ENCODE measurements at places on chromosomes 5 and 9. TPM values are rescaled to one million over a fixed set of nuclear protein-coding genes. Genes with fewer than 3 reads are reported as not detected.

TBCA gene
- 73.8 TPM for total RNA-seq

CYFIP2 gene
- total RNA-seq = 14.9 TPM

DNA sequence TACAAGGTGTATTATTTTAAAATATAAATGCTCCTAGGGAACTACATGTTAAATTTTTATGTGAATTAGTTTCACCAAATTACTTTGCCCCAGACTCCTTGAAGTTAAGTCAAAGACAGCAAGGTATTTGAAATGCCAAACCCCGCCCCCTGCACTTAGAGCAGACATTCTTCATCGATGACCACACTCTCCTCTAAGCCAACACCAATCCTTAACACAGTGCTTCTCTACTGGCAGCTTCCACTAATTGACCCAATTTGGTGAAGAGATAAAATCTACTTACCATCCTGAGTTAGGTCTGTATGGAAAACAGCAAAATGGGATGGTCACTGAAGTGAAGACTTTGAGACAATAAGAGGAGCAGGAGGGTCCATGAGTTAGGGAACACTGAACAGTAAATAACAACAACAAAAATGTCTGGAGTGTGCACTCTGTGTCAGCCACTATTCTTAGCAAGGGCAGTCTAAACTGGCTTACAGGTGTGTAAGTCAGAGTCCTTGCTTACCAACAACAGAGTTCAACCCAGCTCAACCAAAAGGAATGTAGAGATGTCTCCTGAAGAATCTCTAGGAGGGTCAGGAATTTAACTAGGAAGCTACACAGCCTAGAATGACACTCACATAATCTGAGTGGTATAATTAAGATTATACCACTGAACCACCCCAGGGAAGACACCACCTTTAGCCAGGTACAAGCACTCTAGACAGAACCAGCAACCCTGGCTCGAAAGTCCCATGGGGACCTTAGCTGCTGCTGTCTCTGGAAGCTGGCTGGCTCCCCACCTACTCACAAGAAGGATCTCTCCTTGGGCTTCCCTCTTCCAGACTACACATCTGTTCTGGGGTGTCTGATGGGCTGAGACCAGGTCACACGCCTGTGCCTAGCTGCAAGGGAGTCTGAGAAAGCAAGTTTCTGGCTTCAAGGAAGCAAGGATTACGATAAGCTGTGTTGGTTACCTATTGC, 8.8 kb upstream of the UBE2QL1 start:
- DNase-seq = no peak

DNA sequence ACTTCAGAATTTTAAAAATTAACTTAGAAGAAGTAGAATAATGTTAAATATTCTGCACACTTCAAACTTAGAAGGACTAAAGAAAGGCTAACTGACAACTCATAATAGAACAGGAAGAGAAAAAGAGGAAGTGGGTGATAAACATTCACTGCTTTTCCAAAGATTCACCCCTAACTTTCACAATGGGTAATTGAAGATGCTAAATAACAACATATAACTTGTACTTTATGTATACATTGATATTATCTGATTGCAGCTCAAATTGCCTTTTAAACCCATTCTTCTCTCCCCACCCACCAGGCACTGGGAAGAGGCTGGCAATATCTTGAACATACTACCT, 376.6 kb downstream of the EFNA5 start:
- DNase-seq = no peak
